ENCODE measurements at places on chromosomes 5 and 9. TPM values are rescaled to one million over a fixed set of nuclear protein-coding genes. Genes with fewer than 3 reads are reported as not detected.
A peak's percentile ranks its signal among the peaks of the same experiment; 100 is the strongest.

Gene OBP2B
- not detected for total RNA-seq

GRCh38 chr5:79641414-79641813 is 29.2 kb downstream of the TENT2 start:
- no peak for DNase-seq

- DNase-seq, result peak; percentile 80
Measured at GRCh38 chr5:10046676-10047075, 203.0 kb downstream of the ATPSCKMT start.

- no peak for DNase-seq
Measured at GRCh38 chr5:179886190-179886911, 21.3 kb downstream of the TBC1D9B start.

DNA sequence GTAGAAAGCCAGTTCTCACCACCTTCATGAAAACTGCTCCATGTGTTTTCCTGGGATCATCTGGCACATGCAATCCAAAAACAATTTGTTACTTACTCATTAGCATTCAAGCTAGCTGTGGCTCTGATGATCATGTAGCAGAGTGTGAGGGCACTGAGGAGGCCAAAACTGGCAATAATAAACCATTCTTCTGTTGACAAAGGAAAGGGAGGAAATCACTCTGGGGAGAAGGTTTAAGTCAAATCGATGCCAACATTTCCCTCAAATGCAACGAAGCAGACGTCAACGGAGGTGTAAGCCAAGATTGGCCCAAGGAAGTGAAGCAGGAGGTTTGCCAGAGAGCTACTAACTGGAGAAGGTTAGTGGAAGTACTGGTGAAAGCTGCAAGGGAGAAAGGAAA is 55.7 kb upstream of the TBC1D9B start:
- peak; percentile 50 for DNase-seq
